CD14-positive monocyte (primary cell): ENCODE measurements at places on chromosomes 16 and 17.

- no peak for DNase-seq
These were observed 94.9 kb downstream of the CA4 start for GRCh38 chr17:60244656-60245055.

DNA sequence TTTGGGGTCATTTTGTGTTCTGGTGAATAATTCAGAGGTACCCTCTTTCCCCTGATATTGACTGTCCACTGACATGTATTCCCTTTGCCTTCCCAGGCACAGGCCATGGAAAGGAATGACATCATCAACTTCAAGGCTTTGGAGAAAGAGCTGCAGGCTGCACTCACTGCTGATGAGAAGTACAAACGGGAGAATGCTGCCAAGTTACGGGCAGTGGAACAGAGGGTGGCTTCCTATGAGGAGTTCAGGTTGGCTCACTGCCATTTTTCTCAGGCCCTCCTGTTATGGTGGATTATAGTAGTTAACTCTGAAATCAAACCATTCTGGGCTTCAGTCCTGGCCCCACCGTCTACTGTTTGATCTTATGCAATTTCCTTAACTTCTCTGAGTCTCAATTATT lies 1.6 kb upstream of the EFTUD2 start:
- DNase-seq: peak; percentile 19

- DNase-seq: no peak
These were observed 45.4 kb upstream of the ACSF3 start for GRCh38 chr16:89048090-89048725.

GRCh38 chr17:79019632-79020584 lies 4.1 kb upstream of the C1QTNF1 start:
- DNase-seq: peak; percentile 63

DNA sequence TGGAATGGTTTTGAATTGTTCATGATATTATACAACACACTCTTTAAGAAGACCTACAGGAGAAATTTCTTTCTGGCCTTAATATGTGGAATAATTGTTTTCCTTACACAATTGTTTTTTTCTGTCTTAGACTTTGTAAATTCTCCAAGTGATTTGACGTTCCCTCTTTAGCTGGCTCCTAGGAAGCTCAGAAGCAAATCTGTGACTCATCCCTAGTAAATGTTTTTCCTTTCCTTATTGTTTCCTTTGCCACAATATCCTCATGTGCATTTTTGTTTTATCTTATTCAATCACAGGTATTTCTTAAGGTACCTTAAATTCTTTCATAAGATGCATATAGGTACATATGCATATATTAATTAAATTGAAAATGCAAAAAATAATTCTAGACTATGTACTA lies 13.5 kb downstream of the KIAA0753 start:
- DNase-seq: no peak

DNA sequence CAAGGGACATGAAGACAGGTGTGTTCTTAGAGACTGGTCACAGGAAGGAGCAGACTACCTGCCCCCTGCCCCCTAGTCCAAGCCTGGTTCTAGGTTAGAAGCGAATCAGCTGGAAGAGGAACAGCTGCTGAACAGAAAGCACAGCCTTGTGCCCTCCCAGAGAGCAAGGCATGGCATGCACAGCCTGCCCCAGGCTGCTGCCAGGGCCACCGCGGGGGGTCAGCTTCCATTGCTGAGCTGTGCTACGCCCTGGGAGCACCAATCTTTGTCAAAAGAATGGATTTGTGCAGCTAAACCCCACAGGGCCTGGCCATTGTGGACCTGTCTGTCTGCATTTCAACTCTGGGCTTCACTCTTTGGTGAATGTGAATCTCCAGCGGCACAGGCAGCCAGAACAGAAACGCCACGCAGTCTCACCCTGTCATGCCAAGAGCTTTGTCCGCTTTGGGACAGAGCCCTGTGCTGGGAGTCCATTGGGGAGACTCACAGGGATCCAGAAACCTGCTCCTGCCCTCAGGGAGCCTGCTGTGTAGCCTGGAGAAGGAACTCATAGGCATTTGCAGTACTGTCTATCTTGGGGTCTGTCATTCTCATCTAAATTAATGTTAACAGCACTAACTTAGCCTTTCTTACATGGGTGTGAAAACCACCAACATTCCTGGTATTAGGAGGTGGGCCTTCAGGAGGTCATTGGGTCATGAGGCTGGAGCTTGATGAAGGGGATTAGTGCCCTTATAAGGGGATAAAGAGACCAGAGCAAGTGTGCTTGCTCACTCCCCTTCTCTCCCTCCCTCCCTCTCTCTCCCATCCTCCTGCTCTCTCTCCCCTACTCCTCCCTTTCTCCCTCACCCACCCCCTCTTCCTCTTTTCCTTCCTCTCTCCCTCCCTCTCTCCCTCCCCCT lies 25.6 kb upstream of the CDRT4 start:
- DNase-seq: no peak

DNA sequence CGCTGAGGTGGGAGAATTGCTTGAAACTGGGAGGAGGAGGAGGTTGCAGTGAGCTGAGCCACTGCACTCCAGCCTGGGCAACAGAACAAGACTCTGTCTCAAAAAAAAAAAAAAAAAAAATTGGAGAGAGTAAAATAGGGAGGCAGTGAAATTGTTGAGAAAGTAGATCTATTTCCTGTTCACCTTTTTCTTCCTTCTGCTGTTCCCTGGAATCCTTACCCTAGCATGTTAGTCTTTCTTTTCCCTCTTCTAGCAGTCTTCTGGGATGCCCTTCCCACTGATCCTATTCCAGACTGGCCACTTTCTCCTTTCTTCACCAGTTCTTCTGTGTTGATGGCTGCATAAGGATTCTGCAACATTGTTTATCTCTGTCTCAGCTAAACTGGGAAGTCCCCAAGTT lies 3.1 kb downstream of the NME2 start:
- DNase-seq: no peak

GRCh38 chr16:47865337-47865855 lies 290.4 kb downstream of the ABCC12 start:
- DNase-seq: no peak
